NCI-H2107 (cell line): ENCODE measurements at places on chromosomes 2 and 18.

DNA sequence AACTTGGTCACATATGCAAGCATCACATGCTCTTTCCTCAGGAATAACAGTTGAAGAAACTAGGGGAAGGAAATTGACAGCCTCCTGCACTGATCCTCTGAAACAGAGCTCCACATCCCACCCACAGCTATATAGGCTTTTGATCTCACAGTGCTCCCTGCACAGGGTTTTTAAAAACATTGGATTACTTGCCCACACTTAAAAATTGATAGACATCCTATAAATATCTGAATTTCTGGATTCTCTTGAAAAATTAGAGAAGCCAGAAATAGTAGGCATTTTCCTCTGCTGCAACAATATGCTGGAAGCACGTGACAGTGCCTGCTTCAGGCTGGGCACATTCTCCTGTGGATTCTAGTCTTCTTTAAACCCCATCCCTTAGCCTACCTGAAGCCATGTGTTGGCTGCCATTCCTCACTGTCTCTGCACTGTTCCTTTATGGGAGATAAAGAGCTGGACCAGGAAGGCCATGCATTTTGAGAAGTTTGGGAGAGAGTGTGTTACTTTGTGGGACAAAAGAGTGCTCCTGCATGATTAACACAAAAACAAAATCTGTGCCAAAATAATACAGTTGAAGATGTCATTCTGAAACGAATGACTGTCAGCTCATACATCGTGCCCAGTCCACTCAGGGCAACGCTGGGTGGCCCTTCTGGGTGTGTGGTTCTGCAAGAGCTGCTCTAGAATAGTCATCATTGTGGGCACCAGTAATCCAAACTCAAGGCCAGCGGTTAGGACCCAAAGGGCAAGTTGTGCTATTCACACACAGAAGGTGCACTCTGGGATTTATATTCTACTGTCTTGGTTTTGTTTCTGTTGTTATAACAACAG, 59.8 kb downstream of the GYPC start:
- DNase-seq = no peak

- DNase-seq = no peak
Measured at GRCh38 chr2:6008726-6009125, 316.5 kb downstream of the SOX11 start.

DNA sequence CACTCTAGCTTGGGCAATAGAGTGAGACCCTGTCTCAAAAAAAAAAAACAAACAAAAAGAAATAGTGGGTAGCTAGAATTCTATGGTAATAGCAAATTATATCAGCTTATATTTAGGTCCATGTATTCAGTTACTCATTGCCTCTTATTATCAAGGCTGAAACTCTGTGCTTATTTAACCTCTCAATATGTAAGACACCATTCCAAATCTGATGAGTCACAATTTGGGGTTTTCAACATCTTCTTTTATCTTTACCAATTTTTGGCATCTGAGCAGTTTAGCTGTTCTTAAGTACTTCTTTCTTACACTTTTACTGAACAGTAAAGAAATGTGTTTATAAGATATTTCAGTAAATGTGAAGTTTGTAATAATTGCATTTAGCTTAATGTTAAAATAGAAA, 69.3 kb downstream of the TTC27 start:
- no peak for DNase-seq

GRCh38 chr2:12552092-12552491, 164.6 kb upstream of the TRIB2 start:
- DNase-seq = no peak
